ENCODE measurements at places on chromosomes 5 and 9.
A peak's percentile ranks its signal among the peaks of the same experiment; 100 is the strongest.

- DNase-seq: no peak
Observed at GRCh38 chr9:124514874-124515273, 7.7 kb upstream of the NR5A1 start.

DNA sequence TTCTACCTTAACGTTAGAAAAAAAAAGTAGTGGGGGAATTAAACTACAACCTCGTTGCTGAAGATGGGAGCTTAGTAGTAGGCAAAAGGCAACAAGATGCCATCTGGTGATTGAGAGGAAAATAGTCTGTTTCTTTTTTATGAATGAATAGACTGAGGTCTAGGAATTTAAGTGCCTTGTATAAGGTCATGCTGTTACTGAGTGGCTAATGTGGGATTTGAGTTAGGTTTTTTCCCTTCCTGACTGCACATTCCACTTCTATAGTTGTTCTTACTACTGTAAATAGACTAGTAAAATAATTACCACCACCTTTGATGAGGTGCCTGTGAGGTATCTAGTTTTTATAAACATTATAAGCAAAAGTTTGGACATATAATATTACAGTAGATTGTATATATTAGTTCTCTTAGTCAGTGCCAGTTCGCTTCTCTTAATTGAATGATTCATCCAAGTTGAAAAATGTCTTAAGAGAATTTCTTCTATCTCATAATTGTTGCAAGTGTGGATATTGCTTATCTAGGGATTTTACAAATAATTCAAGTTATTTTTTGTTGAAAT is 19.1 kb downstream of the FSD1L start:
- no peak for DNase-seq

DNA sequence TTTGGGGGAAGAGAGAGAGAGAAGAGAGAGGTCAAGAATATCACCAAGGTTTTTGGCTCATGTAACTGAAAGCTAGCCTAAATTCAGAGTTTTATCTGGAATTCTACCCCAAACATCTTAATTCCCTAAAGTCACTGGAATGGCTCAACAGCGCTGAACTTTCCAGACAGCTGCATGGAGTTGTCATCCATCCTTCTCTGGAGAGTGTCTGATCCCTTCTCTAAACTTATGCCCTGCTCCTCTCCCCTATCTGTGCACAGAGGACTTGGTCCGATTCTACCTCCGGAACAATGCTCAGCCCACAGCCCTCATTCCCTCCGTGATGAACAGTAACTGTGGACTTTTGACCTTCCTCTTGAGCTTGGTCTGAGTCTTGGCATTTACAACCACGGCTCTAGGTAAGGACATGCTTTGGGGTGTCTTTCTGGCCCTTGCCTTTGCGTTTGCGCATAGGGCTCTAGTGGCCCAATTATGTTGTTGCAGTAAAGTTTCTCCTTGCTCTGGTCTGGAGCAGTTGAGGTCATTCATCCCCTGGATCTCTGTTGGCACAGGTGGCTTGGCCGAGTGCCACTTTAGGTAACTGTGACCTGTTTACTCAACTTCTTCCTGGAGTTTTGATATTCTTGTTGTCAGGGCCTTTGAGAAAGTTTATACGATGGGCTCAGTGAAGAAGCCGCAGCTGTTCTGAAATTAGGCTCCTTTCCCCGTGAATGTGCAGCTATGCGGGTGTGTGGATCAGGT is 18.3 kb upstream of the CD180 start:
- DNase-seq: no peak

GRCh38 chr9:120221844-120222243 is 358.1 kb downstream of the CDK5RAP2 start:
- no peak for DNase-seq

DNA sequence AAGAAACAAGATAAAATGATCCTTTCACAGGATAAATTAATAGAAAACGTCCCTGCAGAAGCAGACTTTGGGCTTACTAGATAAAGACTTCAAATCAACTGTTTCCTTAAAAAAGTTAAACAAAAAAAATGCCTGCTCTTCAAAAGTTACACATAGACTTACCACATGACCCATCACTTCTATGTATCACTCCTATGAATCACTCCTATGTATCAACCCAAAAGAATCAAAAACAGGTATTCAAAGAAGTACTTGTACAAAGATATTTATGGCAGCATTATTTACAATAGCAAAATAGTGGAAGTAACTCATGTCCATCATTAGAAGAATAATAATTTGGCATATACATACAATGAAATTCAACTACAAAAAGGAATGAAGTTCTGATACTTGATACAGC is 56.3 kb upstream of the PRDM9 start:
- no peak for DNase-seq

DNA sequence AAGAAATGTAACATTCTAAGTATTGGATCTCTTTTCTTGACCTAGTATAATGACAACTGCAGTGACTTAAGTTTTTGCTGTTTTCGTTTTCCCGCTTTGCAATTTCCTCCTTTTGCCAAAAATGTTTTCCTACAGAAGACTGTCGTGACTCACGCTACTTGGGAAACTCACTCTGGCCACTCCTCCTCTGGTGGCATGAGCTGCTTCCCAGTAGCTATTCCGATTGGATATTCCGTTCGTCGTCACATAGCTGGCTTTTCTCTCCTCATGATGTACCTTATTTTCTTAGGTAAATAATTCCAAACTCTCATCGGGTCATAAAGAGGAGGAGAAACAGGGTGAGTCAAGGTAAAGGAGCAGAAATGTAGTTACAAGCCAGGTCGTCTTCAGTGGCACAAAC is 64.9 kb downstream of the GOLPH3 start:
- no peak for DNase-seq

- peak; percentile 65 for DNase-seq
Observed at GRCh38 chr5:176658007-176658599, 10.8 kb downstream of the TSPAN17 start.

DNA sequence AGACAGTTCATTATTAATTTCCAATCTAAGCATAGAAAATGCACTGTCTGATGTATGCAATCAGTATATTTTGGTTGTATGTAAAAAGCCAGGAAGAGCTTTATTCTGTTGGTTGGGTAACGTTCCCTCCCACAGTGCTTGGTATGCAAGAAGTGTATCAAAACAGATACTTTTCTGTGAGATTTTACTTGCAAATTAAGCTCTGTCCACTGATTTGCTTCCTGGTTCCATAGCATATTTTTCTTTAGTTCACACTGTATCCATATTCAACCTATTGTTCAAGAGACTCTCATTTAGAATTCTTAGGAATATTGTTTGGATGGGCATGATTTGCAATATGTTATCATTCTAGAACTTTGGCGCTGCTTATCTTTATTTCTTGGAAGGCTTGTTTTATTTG is 47.4 kb downstream of the RNF180 start:
- no peak for DNase-seq

GRCh38 chr9:126299706-126300276 is 26.8 kb upstream of the MVB12B start:
- no peak for DNase-seq

DNA sequence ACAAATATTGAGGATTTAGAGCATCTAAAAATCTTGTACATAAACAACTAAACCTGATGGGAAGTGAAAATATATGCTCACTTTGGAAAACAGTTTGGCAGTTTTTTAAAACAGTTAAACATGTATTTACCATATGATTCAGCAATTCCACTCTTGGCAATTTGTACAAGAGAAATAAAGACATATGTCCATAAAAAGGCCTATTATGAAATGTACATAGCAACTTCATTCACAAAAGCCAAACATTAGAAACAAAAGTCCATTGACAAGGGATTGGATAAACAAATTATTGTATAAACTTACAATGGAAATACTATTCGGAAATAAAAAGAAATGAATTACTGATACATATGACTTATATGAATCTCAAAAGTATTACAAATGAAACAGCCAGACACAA is 196.2 kb upstream of the SLC24A2 start:
- no peak for DNase-seq

- DNase-seq: peak; percentile 41
Observed at GRCh38 chr9:82081496-82081895, 92.9 kb downstream of the SPATA31D1 start.

DNA sequence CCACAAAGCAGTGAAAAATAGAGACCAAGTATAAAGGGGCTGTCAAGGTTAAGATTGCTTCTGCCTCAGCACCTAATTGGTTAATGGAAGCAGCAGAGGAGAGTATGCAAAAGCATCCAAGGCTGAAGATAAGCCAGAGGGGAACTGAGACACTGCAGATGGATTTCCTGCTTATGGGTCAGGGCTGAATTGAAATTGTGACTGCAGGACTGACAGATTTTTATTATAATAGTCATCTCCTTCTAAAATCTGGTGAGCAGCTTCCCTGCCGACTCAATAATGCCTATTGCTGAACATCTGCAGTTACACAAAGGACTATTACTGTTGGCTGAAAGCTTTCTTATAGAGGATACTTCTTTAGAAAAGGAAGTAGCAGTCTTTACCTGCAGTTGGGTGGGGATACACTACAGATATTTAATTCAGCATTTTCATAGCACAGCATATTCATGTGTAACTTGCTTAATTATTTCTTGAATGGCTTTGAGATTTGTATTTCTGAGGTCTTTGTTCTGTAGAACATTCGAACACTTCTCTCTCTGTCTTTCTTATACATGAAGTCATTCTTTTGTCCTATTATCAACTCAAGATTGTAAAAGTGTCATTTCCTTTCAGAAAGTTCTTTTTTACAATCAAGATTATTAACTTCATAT is 363.0 kb upstream of the RIOK2 start:
- no peak for DNase-seq

- no peak for DNase-seq
Observed at GRCh38 chr9:91075279-91075678, 273.7 kb downstream of the SYK start.

GRCh38 chr5:56460195-56460546 is 227.0 kb upstream of the ANKRD55 start:
- DNase-seq: no peak

DNA sequence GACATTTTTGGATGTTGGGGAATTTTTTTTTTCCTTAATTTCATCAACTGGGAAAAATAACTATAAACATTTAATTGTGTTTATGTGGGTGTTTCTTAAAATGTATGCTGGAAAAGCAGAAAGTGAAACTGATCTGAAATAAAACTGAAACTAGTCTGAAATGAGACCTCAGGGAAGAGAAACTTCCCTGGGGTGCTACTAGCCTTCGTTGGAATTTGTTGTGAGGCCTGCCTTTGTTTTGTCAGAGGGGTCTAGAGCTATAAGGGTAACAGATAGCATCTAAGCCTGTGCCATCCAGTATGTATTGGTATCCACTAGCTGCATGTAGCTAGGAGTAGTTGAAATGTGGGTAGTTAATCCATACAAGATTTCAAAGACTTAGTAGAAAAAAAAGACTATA is 10.4 kb downstream of the ZNF618 start:
- no peak for DNase-seq

DNA sequence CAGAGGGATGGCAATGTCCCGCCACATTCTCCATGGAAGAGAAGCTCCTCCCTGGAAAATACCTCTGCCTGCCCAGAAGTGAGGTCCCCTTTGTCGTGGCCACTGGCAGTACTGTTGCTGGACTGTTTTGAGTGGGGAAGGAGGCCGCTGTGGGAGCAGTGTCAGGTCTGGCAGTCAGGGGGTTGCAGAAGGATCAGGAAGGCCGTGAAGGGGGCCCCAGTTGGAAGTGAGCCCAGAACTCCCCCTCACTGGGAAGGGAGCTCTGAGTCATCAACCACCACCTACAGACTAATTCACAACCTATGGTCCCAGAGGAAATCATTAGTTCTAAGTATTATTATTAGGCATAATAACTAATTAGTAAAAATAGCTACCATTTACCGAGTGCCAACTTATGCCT is 200.4 kb downstream of the TTLL11 start:
- DNase-seq: no peak

DNA sequence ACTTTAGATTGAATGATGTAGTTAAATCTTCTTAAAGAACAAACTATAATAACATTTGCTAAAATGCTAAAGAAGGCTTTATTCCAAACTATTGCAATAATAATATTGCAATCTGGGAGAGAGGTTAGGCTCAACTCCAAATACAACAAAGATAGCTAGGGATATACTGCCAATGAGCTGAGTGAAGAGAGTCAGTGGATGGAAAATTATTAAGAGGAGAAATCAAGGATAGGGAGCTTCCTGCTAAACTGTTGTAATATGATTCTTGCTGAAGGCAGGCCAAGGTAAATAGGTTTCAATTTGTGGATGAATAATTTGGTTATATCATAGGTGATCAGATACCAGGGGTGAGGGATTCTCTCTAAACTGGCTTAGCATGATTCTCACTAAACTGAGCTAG is 1651.5 kb downstream of the EFNA5 start:
- DNase-seq: no peak

- no peak for DNase-seq
Observed at GRCh38 chr9:108621991-108622855, 233.6 kb downstream of the ACTL7B start.

GRCh38 chr5:16809395-16810207 is 126.5 kb downstream of the MYO10 start:
- DNase-seq: no peak

DNA sequence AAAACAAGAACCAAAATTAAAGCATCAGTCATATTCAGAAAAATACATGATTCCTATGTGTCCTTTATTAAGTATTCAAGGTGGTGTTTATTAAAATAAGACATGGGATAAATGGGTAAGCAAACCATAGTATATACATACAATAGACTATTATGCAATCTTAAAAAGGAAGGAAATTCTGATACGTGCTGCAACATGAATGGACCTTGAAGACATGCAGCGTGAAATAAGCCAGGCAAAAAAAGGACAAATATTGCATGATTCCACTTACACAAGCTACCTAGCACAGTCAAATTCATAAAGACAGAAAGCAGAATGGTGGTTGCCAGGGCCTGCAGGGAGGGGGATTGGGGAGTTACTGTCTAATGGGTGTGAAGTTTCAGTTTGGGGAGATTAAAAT is 127.7 kb downstream of the DMAC1 start:
- no peak for DNase-seq

DNA sequence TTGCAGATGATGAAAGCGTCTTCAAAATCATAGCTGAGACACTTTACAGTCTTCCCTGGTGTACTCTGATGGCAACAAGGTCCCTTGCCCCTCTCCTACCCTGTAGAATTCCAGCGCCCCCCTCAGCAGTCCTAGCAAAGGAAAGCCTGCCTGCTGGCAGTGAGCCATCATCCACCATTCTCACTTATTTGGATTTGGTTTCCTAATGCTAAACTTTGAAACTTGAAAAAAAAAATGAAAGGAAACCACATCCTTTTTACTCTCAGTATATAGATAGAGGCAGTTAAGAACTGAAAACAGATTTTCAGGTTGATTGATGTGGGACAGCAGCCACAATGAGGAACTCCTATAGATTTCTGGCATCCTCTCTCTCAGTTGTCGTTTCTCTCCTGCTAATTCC is at the start of gene GZMA:
Gene GZMA, plus strand, starts transcription at position 299 of the 400 bp plus-strand sequence. Its CDS starts 37 bp downstream, at position 336.
- DNase-seq: no peak

- DNase-seq: no peak
Observed at GRCh38 chr5:114988096-114988495, 181.6 kb downstream of the TRIM36 start.

GRCh38 chr5:3020426-3020825 is 268.9 kb upstream of the IRX2 start:
- DNase-seq: no peak

DNA sequence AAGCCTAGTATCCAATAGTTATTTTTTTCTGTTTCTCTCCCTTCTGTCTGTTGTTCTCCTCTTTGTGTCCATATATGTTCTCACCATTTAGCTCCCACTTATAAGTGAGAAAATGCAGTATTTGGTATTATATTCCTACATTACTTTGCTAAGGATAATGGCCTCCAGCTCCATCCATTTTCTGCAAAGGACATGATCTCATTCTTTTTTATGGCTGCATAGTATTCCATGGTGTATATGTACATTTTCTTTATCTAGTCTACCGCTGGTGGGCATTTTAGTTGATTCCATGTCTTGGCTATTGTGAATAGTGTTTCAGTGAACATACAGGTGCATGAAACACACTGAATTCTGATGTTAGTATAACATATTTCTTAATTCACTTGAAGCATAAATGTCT is 348.9 kb upstream of the TRPC7 start:
- DNase-seq: no peak

- DNase-seq: no peak
Observed at GRCh38 chr5:11062397-11062796, 301.4 kb upstream of the DAP start.
